ENCODE measurements at places on chromosomes 7 and 10.
A peak's percentile ranks its signal among the peaks of the same experiment; 100 is the strongest.

DNA sequence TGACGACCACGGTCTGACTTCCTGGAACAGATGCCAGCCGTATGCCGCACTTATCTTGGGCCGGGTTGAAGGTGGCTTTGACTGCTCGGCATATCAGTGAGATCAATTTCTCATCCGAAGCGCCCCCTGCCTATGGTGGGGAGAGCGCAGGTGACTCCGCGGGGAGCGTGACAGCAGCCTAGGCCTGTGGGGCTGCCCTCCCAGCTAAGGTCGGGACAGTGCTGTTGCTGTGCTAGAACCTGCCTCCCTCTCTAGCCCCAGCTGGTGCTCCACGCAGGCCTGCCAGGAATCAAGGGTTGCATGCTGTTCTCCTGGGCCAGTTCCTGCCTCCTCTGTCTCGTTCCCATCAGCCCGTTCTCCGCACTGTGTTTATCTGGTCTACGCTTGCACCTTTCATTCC, 49.8 kb downstream of the PODXL start:
- H3K4me3 ChIP-seq = no peak overlapping the region
- H3K27ac ChIP-seq = no peak overlapping the region
- H3K27me3 ChIP-seq = peaks cover 3% of the 10 kb centered on the region
- H3K36me3 ChIP-seq = no peaks in the 10 kb centered on the region
- DNase-seq = no peak

- peak overlapping the region; percentile 98 for H3K27ac ChIP-seq
- peak; percentile 93 for DNase-seq
- no peaks in the 10 kb centered on the region for H3K27me3 ChIP-seq
Observed at GRCh38 chr10:102455893-102456471, 4.6 kb upstream of the C10orf95 start.

DNA sequence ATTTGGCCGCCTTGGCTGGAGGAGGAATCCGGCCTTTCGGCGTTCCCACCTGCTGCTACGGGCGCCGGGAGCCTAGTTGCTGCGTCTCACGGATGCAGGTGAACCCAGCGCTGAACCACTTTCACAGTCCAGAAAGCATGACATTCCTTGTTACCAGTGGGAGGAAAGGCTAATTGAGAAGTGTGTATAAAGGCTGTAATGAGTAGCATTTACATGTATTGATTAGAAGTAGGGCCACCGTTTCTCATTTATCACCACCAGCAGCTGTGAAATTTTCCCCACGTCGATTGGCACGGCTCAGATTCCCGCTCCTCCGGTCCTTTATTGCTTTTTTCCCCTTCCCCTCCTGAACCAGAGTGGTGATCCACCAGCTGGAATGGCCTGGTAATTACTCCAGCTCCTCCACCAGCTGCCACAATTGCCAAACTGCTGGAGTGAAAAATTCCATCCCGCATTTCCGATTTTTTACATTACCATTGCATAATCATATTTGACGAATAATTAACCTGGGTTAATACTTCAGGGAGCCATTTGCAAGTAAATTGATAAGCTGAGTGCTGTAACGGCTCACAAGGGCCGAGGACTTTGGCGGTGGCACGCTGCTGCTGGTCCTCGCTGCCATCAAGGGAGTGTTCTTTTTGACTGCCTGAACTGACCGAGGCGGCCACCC, 153.3 kb downstream of the POU6F2 start:
- H3K4me3 ChIP-seq = no peak overlapping the region
- H3K27me3 ChIP-seq = no peaks in the 10 kb centered on the region
- DNase-seq = no peak
- no peaks in the 10 kb centered on the region for H3K36me3 ChIP-seq

GRCh38 chr7:80940539-80941207, 21.8 kb upstream of the SEMA3C start:
- H3K36me3 ChIP-seq = no peaks in the 10 kb centered on the region
- no peaks in the 10 kb centered on the region for H3K27me3 ChIP-seq
- no peak for DNase-seq
- H3K4me3 ChIP-seq = no peak overlapping the region
- peaks cover 36% of the 10 kb centered on the region for H3K4me1 ChIP-seq
- H3K27ac ChIP-seq = no peak overlapping the region

Measured in CD14-positive monocyte (primary cell).